ENCODE measurements at places on chromosomes 3 and 15. TPM values are rescaled to one million over a fixed set of nuclear protein-coding genes. Genes with fewer than 3 reads are reported as not detected.
A peak's percentile ranks its signal among the peaks of the same experiment; 100 is the strongest.

DNA sequence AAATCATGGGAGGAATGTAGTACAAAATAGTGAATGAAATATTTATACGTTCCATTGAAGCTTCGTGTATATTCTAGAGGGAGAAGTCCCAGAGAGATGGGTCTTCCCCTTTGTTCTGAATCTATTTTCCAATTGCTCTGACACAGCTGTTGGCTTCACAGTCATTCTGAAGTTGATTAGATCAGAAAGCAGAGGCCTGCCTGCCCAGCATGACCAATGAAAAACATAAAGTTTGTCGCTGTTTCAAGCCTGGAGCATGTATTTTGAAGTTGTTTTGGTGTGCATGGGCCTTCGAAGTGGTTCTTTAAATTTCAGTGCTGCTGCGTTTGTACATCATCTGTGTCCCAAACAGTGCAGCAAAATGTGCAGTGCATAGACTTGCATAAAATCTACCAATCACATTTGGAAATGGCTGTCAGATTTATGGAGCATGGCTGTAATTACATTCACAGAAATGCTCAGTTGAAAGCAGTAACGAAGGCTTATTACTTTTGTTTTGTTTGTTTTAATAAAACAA is 31.0 kb upstream of the RBMS3 start:
- no peaks in the 10 kb centered on the region for H3K4me1 ChIP-seq
- H3K36me3 ChIP-seq: no peaks in the 10 kb centered on the region
- no peaks in the 10 kb centered on the region for H3K27me3 ChIP-seq
- no peak for DNase-seq

DNA sequence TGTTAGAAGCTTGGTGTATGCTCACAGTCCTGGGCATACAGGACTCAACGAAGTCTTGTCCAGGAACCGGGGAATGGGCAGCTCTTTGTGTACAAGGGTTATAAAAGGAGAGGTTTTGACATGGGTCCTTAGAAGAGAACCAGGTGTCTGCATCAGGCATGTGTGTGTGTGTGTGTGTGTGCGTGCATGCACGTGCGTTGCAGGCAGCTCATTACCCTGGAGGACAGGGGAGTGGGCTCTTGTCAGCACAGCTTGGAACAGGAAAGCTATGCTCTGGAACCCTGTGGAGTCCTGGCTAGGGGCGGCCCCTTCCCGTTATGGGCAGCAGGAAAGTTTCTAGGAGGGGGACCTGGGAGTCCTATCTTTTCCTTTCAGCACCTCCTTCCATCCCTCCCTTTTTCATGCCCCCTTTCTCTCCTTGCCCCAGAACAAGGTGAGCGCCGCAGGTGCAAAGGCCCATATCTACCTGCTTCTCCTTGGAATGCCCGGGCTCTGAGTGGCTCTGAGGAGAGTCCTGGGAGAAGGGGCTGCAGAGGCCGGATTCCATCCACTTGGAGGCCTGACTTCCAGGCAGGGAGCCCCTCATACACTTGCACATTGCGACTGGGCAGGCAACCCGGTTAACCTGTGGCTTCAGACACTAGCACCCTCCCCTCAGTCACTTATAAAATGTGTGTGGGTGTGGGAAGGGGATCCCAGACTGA is 33.9 kb upstream of the LCTL start:
- no peak overlapping the region for H3K4me3 ChIP-seq
- H3K27me3 ChIP-seq: no peaks in the 10 kb centered on the region
- no peaks in the 10 kb centered on the region for H3K36me3 ChIP-seq
- no peak overlapping the region for H3K27ac ChIP-seq
- no peak for DNase-seq
- no peaks in the 10 kb centered on the region for H3K4me1 ChIP-seq

- no peak overlapping the region for H3K4me3 ChIP-seq
- no peak overlapping the region for H3K27ac ChIP-seq
- H3K4me1 ChIP-seq: no peaks in the 10 kb centered on the region
- DNase-seq: no peak
Measured at GRCh38 chr3:76370749-76371520, 585.6 kb upstream of the ZNF717 start.

DNA sequence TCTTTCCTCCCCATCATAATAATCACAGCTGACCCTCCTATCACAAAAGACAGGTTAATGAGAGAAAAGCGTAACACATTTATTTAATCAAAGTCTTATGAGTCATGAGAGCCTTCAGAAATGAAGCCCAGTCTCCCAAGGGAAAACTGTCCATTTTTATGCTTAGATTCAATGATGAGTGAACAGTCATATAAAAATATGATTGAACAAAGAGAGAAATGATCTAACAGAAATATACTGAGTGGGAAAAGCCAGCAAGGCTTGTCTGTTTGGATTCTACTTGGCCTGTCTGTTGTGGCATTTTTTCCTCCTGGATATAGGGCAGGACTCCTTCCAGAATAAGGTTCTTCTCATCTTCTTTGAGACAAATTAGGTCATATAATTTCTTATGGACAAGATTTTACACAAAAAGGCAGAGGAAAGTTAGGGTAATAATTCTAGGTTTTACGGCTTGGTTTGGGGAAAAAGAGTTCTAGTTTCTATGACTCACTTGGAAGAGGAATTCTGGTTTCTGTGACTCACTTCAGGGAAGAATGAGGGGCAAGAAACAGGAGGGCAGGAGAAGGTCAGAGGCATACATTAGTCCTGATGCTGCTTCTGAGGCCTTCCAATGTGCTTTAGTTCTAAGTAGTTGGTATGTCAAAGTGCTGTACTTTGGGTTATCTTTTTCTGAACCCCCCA is 534.2 kb downstream of the ZIC1 start:
- no peak for DNase-seq
- peaks cover 15% of the 10 kb centered on the region for H3K4me1 ChIP-seq
- H3K4me3 ChIP-seq: no peak overlapping the region
- H3K27me3 ChIP-seq: no peaks in the 10 kb centered on the region
- peak overlapping the region; percentile 18 for H3K27ac ChIP-seq
- H3K36me3 ChIP-seq: no peaks in the 10 kb centered on the region

DNA sequence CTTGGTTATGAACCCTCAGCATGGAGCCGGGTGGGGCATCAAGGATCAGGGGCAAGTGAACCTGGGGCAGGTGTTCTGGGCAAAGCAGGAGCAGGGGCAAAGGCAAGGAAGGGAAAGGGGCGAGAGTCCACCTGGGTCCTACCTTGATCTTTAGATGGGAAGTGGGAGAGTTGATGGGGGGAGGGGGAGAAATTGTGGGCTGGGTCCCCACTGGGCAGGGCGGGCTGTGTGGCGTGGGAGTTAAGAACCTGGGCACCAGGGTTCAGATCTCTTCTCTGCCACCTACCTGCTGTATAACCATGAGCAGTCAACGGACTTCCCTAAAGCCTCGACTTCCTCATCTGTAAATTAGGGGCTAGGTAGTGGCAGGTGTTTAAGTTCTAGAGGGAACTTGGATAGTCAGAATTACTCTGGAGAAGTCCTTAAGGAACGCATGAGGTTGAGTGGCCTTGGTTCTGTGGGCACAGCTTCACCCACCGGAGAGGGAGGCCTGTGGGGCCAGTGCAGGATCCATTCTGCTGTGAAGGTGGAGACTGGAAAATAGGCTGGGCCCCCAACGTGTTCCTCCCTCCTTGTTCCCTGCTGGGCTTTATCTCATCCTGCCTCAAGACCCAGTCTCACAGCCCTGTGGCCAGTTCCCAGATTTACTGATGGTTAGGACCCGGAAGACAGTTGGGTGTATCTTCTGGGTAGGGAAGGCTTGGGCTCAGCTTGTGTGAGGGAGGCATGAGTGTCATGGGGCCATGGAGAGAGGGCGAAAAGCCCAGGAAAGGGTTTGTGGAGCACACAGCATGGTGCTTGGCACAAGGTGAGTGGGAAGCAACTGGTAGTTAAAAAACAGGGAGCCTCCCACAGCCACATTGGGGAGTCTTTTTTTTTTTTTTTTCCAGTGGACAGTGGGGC is 90.6 kb downstream of the EEFSEC start:
- no peak for DNase-seq
- H3K4me1 ChIP-seq: no peaks in the 10 kb centered on the region
- H3K27ac ChIP-seq: no peak overlapping the region
- no peaks in the 10 kb centered on the region for H3K27me3 ChIP-seq
- no peaks in the 10 kb centered on the region for H3K36me3 ChIP-seq

DNA sequence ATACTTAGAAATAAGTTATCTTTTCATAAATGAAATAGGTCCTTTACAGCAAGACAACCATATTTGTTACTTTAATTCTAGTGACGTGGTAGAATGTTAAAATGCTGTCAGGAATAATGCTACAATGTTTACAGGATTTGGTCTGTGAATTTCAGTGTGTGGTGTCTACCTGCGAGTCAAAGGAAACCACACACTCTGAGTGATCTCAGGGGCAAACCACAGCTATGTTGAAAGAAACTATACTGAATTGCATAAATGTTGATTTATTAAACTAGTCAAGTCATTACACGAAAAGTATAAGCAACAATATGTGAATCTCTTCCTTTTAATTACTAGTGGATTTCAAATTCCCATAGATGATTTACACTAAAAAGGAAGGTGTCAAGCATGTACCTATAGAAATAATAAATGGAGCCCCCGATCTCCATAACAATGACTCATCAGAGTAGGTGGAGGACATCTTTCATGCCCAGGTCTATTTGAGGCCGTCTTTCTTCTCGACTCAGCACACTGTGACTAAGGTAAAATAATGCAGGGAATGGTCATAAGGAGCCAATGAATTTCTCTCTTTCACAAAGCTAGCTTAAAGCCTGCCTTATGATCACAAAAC is 463.0 kb downstream of the ERC2 start:
- H3K36me3 ChIP-seq: no peaks in the 10 kb centered on the region
- H3K27me3 ChIP-seq: no peaks in the 10 kb centered on the region
- H3K4me3 ChIP-seq: no peak overlapping the region
- no peaks in the 10 kb centered on the region for H3K4me1 ChIP-seq
- H3K27ac ChIP-seq: no peak overlapping the region

GRCh38 chr3:94611596-94611995 is 548.7 kb downstream of the NSUN3 start:
- DNase-seq: no peak
- H3K36me3 ChIP-seq: no peaks in the 10 kb centered on the region
- no peak overlapping the region for H3K4me3 ChIP-seq
- H3K4me1 ChIP-seq: no peaks in the 10 kb centered on the region

DNA sequence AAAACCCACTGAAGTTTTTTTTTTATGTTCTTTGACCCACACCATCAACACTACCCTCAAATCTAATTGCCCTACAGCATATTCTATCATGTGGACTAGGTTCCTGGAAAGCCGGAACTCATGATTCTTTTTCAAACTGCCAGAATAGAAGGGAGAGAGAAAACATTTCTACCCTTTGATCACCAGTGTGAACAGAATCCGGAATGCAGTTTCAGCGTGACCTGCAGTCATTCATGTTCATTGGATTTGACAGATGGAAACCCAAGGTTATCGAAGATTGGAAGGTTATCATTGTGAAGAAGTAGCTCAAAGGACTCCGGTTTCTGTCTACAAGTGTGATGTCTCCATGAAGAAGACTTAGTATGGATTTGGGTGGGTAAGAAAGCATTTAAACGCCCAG is 39.4 kb upstream of the RASA2 start:
- H3K27ac ChIP-seq: no peak overlapping the region
- peaks cover 59% of the 10 kb centered on the region for H3K4me1 ChIP-seq
- H3K27me3 ChIP-seq: no peaks in the 10 kb centered on the region
- H3K36me3 ChIP-seq: peaks cover 20% of the 10 kb centered on the region

GRCh38 chr3:4467522-4467867 is 426 bp upstream of the SUMF1 start:
- H3K4me3 ChIP-seq: peak overlapping the region; percentile 77
- H3K36me3 ChIP-seq: no peaks in the 10 kb centered on the region
- H3K27me3 ChIP-seq: no peaks in the 10 kb centered on the region
- DNase-seq: no peak

GRCh38 chr3:182969853-182970252 is 10.5 kb downstream of the DCUN1D1 start:
- H3K4me3 ChIP-seq: no peak overlapping the region
- no peak for DNase-seq
- H3K36me3 ChIP-seq: no peaks in the 10 kb centered on the region
- H3K27ac ChIP-seq: no peak overlapping the region
- H3K27me3 ChIP-seq: no peaks in the 10 kb centered on the region

GRCh38 chr3:192253138-192253887 is 474.0 kb downstream of the FGF12 start:
- no peak for DNase-seq
- no peaks in the 10 kb centered on the region for H3K4me1 ChIP-seq
- H3K27me3 ChIP-seq: no peaks in the 10 kb centered on the region
- no peaks in the 10 kb centered on the region for H3K36me3 ChIP-seq
- H3K4me3 ChIP-seq: no peak overlapping the region

DNA sequence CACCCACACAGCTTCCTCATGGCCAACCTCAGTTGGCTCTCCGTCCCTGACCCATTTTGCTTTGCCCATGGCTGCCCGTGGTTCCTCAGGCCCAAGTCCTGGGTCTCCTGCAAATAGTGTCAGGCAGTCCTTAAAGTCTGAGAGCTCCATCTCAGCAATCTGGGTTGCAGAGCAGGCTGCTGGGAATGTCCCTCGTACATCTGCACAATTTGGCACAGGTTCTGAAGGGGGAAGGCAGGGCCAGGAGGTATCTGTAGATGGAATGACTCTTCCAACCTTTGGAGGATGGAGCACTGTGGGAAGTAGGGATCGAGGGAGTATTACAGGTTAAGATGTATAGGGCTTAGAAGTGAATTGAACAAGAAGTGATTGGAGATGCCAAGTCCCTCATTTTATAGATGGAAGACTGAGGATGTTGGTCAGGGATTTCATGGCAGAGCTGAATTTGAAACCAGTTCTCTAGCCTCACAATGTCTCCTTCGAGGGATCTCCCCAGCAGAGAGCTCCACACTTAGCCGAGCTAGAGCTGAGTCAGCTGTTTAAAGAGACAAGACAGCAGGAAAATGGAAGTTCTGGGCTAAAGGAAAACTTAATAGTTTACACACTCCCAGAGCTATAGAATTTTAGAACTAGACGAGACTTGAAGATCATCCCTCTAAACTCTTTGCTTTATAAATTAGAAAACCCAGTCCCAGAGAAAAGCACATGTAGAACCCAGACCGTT is 9.2 kb downstream of the CKMT1A start:
- H3K4me1 ChIP-seq: no peaks in the 10 kb centered on the region
- no peak overlapping the region for H3K27ac ChIP-seq
- no peaks in the 10 kb centered on the region for H3K36me3 ChIP-seq
- H3K27me3 ChIP-seq: no peaks in the 10 kb centered on the region

- no peak overlapping the region for H3K4me3 ChIP-seq
- H3K4me1 ChIP-seq: peaks cover 44% of the 10 kb centered on the region
- no peak for DNase-seq
Measured at GRCh38 chr15:80706161-80706560, 11.1 kb downstream of the ABHD17C start.

- H3K27me3 ChIP-seq: no peaks in the 10 kb centered on the region
- no peaks in the 10 kb centered on the region for H3K4me1 ChIP-seq
- no peak overlapping the region for H3K4me3 ChIP-seq
- no peaks in the 10 kb centered on the region for H3K36me3 ChIP-seq
- no peak for DNase-seq
Measured at GRCh38 chr15:71117714-71118305, 2.5 kb downstream of the THSD4 start.

Gene ROPN1
- not detected for total RNA-seq

Gene ECE2
- total RNA-seq: 1.1 TPM

Gene LRRC58
- total RNA-seq: 39.1 TPM

Gene CDC25A
- total RNA-seq: 3.9 TPM

Gene SKIC8
- 47.7 TPM for total RNA-seq

Gene TNFSF10
- total RNA-seq: 36.4 TPM

Gene BCHE
- total RNA-seq: 88.1 TPM
